HL-60 (cell line): ENCODE measurements at places on chromosomes 11 and 22.

DNA sequence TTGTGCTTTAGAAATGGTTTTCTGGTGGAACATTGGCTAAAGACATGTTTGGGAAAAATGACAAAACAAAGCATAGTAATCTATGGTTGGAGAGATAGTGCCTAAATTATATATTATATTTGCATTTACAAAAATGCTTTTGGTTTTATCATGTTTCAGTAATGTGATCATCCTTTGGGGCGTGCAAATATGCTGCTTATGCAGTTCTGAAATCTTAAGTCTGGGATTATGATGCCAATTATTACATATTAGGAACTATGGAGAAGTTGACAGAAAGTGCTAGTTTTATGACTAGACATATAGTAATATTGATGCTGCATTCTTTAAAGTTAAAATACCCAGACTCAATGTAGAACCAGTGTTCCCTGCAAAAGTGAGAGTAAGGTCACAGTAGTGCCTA lies 655.0 kb downstream of the METTL15 start:
- DNase-seq, result no peak

- DNase-seq, result no peak
These were observed 16.4 kb downstream of the LMO1 start for GRCh38 chr11:8247312-8247711.

GRCh38 chr11:32451808-32452207 lies 16.5 kb upstream of the WT1 start:
- no peak for DNase-seq

- DNase-seq, result no peak
These were observed 12.2 kb downstream of the PAAF1 start for GRCh38 chr11:73889019-73889418.

GRCh38 chr11:113549611-113550578 lies 74.7 kb upstream of the DRD2 start:
- DNase-seq, result no peak

- DNase-seq, result no peak
These were observed 138.6 kb downstream of the TEAD1 start for GRCh38 chr11:12812849-12813248.

DNA sequence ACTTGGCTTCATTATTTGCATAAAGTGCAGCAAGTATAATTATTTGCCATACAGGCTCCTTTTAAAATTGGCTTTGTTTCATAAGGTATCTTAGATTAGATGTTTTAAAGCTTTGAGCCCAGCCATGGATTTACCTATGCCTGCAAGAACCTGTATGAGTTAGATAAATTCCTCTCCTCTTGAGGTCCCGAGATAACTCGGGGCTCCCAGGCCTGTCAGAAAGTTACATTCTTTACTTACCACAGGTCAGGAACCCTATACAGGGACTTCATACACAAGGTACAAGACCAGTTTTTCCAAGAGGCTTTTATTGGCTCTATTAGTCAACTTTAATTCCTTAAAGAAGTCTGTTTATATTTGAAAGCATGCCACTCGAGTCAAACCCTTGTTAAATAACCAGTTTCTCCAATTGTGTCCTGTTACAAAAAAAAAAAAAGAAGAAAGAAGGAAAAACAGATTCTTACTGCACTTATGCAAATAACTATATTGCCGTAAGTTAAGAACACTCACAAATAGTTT lies 2.3 kb upstream of the C1QTNF6 start:
- DNase-seq, result no peak

DNA sequence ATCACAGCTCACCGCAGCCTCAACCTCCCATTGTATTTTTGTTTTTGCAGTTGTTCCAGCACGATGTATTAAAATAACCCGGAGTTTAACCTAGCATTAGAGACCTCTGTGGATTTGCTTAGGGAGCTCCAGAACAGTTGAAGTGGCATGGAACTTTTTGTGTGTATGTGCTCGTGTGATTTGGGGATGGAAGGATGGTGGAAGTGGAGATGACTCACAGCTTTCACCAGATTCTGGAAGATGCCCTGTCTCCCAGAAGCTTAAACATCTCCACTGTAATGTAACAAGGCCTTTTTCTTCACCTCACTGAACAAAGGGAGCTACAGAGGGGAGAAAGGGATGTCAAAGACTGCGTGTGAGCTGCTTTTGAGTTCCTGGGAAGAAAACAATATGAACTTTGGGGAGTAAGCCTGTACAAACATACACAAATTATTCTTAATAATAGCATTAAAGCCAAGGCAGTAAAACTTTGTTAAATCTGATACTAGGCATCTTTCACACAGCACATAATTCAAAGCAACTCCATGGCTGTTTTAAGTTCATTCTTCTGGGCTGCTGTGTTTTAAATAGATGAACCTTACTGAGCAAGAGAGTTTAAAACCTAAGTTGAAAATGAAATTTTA lies 226.4 kb downstream of the ADAMTS15 start:
- no peak for DNase-seq

- no peak for DNase-seq
These were observed 175.4 kb downstream of the CWF19L2 start for GRCh38 chr11:107282195-107282594.

DNA sequence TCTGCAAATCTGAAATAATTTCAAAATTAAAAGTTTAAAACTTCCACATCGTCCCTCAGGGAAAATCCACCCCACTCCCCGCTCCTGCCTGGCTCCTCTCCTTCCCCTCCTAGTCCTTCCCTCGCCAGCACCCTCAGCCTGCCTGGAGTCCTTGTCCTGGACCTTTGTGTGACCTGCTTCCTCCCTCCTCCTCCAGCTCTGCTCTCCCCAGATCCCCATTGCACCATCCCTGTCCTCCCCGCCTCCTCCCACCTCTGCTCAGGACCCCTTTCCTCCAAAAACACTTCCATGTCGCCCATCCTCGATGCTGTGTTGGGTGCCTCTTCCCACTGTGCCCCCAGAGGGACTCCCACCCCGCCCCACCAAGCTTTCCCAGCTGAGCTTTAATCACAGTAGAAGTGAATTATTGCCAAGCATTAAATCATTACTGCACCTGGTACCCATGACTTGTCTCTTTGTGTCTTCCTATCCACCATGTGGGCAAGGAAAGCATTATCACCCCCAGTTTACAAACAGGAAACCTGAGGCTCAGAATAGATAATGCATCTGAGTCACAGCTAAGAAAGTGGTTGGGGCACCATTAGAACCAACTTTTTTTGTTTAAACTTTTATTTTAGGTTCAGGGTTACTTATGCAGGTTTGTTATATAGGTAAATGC lies 2.4 kb upstream of the ZP1 start:
- no peak for DNase-seq

GRCh38 chr22:36398601-36399471 lies 11.1 kb upstream of the MYH9 start:
- no peak for DNase-seq

DNA sequence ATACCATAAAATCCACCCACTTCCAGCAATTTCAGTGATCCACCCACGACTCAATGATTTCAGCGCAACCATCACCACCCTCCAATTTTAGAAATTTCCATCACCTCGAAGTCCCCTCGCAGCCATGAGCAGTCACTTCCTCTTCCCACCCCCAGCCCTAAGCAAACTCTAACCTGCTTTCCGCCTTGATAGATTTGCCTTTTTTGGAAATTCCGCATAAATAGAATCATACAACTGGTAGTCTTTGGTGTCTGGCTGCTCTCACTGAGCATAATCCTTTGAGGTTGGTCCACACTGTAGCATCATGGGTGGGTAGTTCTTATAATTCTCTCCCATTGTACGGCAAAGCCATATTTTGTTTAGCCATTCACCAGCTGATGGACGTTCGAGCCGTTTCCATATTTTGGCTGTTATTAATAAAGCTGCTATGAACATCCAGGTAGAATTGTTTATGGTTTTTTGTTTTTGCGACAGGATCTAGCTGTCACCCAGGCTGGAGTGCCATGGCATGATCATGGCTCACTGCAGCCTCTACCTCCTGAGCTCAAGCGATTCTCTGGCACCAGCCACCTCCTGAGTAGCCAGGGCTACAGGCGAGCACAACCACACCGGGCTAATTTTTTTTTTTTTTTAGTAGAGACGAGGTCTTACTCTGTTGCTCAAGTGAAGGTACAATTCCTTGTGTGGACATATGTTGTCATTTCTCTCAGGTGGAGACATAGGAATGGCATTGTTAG lies 16.0 kb downstream of the PIM3 start:
- DNase-seq, result no peak

GRCh38 chr22:18065256-18065655 lies 12.5 kb upstream of the PEX26 start:
- no peak for DNase-seq

GRCh38 chr22:38784856-38785255 lies 9.1 kb downstream of the DNAL4 start:
- DNase-seq, result no peak

- DNase-seq, result no peak
These were observed 2.9 kb downstream of the NAGA start for GRCh38 chr22:42067671-42068251.

- no peak for DNase-seq
These were observed 125.0 kb upstream of the LARGE1 start for GRCh38 chr22:34045311-34045710.

DNA sequence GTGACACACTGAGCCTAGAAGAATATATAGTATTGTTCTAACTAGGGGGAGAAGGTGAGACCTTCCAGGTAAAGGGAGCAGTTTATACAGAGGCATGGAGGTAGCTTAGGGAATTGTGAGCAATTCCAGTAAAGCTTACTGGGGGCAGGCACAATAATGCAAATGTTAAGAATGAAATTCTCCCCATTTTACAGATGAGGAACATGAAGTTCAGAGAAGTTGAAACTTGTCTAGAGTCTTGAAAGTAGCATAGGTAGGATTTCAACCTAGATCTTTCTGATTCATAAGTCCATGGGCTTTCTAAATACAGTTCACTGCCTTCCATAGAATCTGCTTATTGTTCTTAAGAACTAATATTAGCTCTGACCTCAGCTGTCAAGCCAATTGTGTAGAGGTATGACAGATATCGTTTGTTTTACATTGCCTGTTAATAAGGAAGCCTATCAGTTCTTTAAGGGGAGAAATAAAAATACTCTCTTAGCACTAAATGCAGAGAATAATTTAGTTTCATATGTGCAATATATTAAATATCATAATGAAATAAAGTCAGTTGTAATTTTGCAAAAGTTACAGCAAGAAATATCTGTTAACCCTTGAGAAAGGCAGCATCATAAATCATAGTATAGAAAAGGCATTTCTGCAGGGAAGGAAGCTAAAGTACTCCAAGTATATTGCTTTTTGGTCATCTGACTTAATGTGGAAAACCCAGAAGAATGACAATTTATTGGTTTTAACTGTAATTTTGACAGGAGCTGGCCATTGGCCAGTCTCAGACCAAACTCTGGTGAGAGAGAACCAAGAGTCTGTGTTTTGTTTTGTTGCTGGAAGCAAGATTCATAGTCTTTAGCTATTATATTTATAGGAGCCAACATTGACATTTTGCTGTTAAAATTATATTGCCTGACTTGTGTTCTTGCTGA lies 181.8 kb downstream of the UVRAG start:
- no peak for DNase-seq

- DNase-seq, result no peak
These were observed 50.5 kb upstream of the ZBED5 start for GRCh38 chr11:10908215-10908951.

DNA sequence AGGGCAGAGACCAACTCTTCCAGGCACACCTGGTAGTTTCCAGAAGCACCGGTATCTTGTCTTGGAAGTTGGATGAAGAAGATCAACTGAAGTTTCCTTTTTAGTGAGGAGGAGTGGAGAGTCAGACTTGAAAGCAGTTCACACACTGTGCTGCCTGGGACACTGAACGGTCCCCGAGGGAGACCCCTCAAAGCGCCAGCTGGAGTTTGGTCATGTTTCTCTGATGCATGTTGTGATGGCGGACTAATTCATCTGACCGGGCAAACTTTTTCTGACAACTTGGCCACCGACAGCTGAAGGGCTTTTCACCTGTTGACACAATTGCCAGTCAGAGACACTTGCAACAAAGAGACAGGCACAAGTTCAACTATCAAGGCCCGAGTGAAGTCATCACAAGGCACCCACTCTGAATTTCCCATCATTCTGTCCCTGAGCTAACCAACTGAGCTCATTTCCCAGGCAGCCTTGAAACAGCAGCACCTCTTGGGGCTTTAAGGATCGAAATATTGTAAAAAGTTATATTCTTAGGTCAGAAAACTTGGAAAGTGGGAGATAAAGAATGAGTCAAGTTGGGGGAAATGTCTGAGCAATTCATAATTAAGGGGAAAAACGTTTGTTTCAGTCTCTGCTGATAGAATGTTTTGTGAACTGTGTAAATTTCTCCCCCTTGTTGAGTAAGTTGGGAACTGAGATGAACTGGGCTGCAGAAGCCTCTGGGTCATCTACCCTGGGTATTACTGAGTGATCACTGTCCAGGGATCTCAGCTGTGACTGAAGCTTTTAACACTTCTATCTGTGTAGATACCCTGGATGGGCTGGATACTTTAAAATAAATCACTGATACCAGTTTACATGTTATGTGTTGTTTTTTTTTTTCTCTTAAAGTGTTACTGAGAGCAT lies 46.2 kb downstream of the WT1 start:
- DNase-seq, result no peak

DNA sequence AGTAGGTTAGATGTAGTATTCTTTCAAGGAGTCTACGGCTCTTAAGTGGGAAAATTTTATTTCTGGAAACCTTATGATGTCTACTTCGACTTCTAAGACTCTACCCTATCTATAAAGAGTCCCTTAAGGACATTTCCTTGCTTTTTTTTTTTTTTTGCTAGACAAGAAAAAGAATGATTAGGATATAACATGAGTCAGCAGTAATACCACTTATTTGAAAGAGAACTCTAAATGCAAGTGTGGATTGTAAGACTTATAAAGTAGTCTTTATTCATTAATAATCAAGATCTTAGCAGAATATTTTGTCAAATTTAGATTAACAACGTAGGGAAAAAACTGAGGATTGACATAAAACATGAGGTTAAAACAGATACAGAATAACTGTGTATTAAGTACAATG lies 71.0 kb downstream of the DKK3 start:
- no peak for DNase-seq

- no peak for DNase-seq
These were observed 87.6 kb upstream of the APOA1 start for GRCh38 chr11:116925050-116925449.

- DNase-seq, result no peak
These were observed 228.3 kb downstream of the FAM181B start for GRCh38 chr11:82505379-82505778.

DNA sequence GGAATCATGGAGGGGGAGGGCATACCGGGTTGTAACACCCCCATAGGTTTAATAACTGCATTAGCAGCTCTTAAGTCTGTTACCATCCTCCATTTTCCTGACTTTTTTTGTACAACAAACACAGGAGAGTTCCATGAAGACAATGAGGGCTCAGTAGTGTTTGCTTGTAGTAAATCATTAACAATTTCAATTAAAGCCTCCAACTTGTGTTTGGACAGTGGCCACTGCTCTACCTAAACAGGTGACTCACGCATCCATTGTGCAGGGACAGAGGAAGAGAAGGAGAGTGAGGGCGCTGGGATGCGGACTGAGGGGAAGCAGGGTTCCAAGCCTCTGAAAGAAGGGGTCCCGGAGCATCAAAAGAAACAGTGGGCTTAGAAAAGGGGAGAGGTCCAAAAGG lies 21.3 kb upstream of the MTNR1B start:
- DNase-seq, result no peak

- DNase-seq, result no peak
These were observed 16.6 kb downstream of the CAVIN3 start for GRCh38 chr11:6303661-6304060.

- no peak for DNase-seq
These were observed 407 bp downstream of the QSER1 start for GRCh38 chr11:32893093-32893342.
